ENCODE measurements at places on chromosomes 2 and 18.

DNA sequence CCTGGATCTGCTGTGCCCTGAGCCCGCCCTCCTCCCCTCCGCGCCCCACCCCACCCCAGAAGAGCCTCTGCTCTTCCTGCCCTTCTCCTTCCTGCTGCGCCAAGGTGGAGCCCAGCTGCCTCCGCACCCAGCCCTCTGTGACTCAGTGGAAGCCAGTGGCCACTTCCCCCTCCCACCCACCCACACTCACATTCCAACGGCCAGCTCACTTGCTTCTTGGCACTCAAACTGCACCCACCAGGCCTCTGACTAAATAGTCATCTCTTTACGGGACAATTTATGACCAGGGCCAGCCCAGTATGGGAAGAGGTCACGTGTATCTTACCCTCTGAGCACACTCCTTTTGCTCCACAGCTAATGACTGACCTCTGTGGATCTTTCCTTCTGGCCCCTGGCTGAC is 150.4 kb upstream of the SLC1A4 start:
- peak; percentile 27 for DNase-seq

DNA sequence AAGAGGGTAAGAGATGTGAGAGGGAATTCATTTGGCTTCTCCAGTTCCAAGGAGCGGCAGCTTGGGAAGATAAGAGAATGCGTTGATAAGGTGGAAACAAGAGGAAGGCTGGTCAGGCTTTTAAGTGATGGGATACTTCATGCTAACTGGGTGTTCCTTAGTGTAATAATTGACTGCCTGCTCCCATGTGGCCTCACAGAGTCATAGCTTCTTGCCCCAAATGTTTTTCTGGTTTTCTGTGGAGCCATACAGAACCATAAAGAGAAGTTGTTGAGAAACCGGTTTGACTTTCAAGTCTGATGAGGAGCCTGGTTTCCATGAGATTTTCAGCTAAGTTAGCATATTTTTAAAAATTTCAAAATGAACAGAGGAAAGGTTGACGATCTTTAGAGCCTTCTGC is 97.5 kb upstream of the ZFP36L2 start:
- no peak for DNase-seq

- DNase-seq, result peak; percentile 55
Measured at GRCh38 chr18:63970809-63971205, 926 bp downstream of the SERPINB8 start.

GRCh38 chr18:44899832-44900231 is 219.1 kb downstream of the SETBP1 start:
- DNase-seq, result no peak

- DNase-seq, result peak; percentile 37
Measured at GRCh38 chr2:39730685-39731302, 48.3 kb downstream of the THUMPD2 start.

DNA sequence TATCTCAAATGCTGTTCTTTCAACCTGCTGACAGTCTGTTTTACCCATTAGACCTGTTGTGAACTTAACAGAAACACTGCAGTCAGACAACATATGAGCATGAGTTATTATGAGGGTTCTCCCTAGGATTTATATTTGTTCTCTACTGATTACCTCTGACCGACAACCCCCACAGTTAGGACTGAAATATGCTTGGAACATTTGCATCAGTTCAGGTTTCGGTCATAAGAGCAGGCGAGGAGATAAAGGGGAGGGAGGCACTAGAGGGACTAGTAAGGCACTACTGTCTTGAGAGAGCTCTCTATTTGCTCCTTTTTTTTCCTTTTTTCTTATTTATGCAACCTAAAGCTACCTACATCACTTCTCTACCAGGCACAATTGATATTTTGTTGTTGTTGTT is 133.2 kb upstream of the REG3G start:
- no peak for DNase-seq

GRCh38 chr18:28357766-28358401 is 181.0 kb upstream of the CDH2 start:
- DNase-seq, result peak; percentile 54

GRCh38 chr2:181312515-181312927 is 144.7 kb upstream of the ITGA4 start:
- DNase-seq, result no peak

GRCh38 chr2:145026456-145027455 is 506.8 kb upstream of the ZEB2 start:
- DNase-seq, result no peak

DNA sequence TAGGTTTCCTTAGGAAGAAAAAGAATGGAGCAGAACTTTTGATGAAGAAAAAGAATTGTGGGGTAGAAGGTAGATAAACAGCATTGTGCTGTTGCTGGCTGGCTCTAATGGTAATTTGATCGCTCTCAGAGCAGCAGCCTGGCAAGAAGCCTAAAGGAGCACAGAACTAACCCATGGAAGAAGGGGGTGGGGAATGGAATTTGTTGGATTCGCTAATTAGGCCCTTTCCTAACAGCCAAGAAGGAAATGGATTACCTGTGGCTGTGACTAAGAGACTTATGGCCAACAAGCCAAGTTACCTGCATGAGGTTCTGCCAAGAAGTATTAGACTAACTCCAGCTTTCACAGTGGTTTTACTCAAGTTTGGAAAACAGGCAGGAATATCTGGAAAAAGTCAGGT is 210.6 kb downstream of the IKZF2 start:
- DNase-seq, result peak; percentile 74

- peak; percentile 50 for DNase-seq
Measured at GRCh38 chr2:48755473-48755872, at the start of gene LHCGR. TSS of gene LHCGR (minus strand) at chr2:48755724. CDS start at chr2:48755671, 53 bp downstream.

- no peak for DNase-seq
Measured at GRCh38 chr18:33844232-33844631, 266.2 kb downstream of the ASXL3 start.

- no peak for DNase-seq
Measured at GRCh38 chr18:46591783-46592391, 65.1 kb downstream of the LOXHD1 start.

GRCh38 chr18:34710934-34711333 is 836 bp downstream of the DTNA start:
- no peak for DNase-seq

- no peak for DNase-seq
Measured at GRCh38 chr2:85534099-85534498, 4.9 kb upstream of the MAT2A start.

DNA sequence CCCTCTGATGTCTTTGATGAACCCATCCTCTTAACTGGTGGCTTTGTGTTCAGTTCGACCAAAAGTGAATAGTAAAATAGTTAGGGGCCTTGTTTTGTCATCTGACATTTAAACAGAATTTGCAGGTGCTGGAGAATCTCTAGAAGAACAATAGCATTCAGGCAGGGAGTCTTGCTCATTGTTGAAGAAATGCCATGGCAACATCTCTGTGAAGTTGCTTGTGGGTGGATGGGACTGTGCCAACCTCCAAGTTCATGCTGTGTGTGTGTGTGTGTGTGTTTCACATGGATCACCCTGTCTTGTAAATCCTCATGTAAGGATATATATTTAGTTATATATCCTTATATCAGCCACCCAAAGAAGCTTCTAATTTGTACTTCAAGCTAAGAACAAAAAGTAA is 66.7 kb downstream of the SKA1 start:
- DNase-seq, result peak; percentile 20

- DNase-seq, result no peak
Measured at GRCh38 chr2:219723311-219723710, 95.9 kb downstream of the SLC4A3 start.

DNA sequence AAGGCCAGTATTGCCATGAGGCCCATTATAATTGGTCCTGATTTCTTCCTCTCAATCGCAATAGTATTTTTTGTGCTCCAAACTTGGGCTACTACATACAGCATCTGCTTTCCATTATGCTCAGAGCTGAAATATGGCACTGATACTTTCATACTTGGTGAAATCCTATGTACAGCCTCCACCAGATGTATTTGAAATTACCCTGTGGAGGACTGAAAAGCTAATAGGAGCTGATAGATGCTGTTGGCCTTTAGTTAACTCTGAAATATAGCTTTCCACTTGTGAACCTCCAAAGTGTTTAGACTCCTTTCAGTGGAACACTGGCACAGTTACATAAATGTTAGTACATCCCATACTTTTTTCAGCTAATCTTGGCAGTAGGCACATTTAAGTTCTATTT is 205.7 kb downstream of the NEDD4L start:
- no peak for DNase-seq

- DNase-seq, result no peak
Measured at GRCh38 chr2:173631127-173631460, 276.4 kb downstream of the CDCA7 start.

GRCh38 chr2:98463988-98464771 is 19.5 kb downstream of the INPP4A start:
- no peak for DNase-seq

- no peak for DNase-seq
Measured at GRCh38 chr2:222305516-222306392, 7.0 kb upstream of the PAX3 start.

GRCh38 chr2:112636605-112637288 is 9.0 kb upstream of the SLC20A1 start:
- no peak for DNase-seq

Measured in iPS-NIHi11 (cell line).